ENCODE measurements at places on chromosomes 11 and 22.

GRCh38 chr11:17508306-17508705 lies 31.7 kb upstream of the ABCC8 start:
- no peak for DNase-seq

- no peak for DNase-seq
These were observed 13.7 kb downstream of the TSPAN4 start for GRCh38 chr11:856397-856796.

DNA sequence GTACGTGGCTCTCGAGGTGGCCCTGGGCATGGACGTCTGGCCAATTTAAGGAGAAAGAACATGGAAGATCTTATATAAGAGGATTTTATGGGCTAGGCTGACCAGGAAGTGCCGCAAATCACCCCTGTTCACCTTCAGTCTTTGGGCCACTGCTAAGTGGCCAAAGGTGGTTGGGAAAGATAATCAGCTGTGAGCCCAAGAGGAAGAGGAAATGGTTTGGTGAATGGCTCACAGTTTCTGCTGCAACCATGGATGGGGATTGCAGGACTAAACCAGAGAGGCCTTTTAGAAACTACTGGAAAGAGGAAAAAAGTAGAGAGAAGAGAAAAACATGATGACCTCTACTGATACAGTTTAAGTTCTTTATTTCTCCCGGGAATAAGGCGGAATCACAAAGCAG lies 96.0 kb upstream of the ARHGAP20 start:
- no peak for DNase-seq

DNA sequence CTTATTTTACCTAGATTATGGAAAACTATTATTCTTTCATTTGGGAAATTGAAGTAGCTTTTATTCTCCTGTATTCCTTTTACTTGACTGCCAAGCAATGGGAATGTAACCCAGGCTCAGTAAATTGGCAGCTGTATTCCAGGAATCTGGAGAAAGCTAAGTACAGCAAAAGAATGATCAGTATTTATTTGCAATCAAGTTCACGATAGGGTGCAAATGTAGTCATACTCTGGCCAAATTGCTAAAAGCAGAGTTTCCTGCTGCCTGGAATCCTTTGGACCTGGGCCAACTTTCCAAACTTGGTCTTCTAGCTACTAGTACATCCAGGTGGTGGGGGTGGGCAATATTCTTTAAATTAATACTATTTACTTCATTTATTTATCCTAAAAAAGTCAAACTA lies 286.0 kb upstream of the CTSC start:
- DNase-seq, result peak; percentile 5

DNA sequence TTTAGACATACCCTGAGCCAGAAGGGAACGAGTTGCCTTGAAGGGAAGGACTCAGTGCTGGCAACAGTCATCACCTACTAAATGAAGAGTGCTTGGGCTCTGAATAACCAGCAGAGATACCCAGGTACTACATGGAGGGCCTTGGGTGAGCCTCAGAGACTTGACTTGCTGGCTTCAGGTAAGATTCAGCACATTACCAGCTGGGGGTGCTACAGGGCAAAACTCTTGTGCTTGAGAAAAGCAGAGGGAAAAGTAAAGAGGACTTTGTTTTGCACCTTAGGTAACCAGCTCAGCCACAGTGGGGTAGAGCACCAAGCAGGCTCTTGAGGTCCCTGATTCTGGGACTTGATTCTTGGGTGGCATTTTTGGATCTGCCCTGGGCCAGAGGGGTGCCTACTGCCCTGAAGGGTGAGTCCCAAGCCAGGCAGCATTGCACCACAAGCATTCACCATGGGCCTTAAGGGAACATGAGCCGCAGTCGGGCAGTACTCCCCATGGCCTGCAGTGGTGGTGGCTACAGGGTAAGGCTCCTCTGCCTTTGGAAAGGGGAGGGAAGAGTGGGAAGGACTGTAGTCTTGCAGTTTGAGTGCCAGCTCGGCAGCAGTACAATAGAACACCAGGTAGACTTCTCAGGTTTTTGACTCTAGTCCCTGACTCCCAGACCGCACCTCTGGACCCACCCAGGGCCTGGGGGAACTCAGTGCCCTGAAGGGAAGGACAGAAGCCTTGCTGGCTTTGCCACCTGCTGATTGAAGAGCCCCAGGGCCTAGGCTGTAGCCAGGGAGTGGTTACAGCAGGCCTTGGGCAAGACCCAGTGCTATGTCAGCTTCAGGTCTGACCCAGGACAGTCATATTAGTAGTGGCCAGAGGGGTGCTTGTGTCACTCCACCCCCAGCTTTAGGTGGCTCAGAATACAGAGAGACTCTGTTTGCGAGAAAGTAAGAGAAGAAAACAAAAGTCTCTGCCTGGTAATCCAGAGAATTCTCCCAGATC lies 22.7 kb upstream of the PLEKHA7 start:
- DNase-seq, result no peak

- no peak for DNase-seq
These were observed 59.0 kb upstream of the TBCEL start for GRCh38 chr11:120964857-120965256.

DNA sequence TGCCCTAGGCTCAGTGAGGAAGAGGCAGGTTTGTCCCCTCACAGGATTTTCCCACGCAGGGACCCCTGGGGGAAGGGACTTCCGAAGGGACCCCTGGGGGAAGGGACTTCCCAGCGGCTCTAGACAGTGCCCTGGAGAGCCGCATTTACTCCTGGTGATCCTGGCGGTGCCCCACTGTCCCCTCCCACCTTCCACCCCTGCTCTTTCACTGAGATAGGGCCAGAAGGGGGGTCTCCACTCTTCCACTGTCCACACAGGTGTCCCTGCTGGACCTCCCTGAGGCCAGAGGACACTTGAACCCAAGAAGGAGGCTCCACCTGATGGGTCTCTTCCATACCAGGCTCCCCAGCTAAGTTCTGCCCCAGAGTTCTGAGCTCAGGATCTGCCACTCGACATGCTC lies 1333.9 kb downstream of the BRD1 start:
- no peak for DNase-seq

DNA sequence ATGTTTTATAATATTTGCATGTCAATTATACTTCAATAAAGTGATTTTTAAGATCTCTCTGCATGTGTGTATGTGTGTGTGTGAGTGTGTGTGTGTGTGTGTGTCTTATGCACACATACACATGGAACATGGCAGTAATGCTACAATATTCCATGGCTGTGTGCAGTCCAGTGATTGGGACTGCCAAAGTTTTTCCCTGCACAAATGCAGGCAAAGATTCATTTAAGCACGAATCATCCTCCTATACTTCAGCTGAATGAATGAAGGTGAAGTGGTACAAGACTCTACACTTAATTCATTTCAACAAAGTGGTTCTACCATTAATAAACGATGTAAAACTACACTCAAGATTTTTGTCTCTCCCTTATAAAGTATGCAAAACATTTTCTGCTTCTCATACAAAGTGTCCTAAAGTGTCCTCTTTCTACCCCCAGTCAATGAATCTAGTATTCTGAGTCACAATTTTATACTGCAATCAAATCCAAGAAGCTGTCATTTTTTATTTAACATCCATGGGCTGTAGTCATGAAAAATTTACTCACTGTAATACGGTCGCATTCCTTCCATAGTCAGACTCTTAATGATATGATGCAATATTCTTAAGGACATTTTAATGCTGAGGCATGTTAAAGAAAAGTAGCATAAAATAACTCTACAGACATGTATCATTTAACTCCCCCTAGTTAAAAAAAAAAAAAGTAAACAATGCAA lies 132.4 kb downstream of the TTC28 start:
- peak; percentile 83 for DNase-seq

GRCh38 chr11:62919898-62920640 lies 1.1 kb downstream of the CHRM1 start:
- DNase-seq, result no peak

- DNase-seq, result peak; percentile 62
These were observed at the start of gene TMEM25 for GRCh38 chr11:118530683-118531596. TSS of gene TMEM25 (plus strand) at chr11:118531192. CDS start at chr11:118531802, 610 bp downstream.

DNA sequence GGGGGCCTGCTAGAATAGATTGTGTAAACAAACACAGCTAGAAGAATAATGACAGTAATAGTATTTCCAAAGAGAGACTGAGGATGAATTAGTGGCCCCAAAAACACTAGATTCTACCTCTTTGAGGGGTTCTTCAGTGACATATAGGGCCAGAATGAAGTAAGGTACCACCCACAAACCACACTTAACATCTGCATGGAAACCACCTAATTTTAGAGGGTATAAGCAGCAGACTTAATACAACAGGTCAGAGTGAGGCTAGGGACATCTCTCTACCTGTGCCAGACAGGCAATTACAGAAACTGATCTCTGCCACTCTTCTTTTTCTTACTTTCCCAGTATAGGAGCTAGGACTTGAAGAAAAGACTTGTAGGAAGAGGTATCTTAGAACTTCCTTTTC lies 20.1 kb downstream of the ELP4 start:
- no peak for DNase-seq

DNA sequence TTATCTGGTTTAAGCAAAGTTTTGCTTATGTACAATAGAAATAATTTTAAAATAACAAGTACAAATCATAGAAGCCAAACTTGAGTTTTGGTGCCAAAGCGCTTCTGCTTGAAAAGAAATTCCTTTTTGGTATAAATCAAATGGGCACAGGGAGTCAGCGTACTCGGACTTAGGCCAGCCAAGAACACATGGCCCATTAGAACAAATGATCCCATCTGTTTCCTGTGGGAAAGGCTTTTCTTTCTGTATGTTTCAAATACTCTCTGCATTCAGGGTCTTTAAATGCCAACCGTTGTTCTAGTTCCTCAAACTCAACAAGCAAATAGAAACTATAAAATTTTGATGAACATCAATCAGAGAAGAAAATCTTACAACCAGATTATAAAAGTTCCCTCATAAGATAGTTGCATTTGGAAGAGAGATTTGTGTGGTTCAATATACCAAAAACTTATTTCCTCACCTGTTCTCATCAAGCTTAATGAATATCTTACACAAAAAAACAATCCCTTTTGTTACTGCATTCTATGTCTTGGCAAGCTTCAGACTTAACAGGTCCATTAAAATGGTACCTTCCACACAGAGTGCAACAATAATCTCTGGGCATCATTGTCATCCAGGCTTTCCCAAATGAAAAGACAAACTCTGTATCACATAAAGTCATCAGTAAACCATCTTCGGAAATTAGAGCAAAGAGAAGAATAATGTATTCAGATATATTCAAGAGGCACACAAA lies 739.8 kb upstream of the API5 start:
- DNase-seq, result no peak

DNA sequence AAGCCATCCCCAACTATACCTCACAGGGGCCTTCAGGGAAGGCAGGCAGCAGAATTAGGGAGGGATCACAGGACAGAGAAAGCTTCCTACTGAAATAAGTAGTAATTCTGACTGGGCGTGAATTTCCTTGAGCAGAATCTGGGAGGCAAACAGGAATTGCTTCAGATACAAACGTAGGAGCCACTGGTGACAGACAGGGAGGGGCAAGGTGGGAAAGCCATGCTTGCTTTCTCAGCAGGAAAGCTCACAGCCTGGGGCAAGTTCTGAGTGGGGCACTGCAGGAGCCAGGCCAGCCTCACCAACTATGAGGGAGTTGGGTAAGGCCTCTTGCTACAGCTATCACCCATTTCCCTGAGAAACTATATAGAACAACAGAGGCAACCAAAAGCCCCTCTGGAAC lies 43.6 kb downstream of the ARHGAP32 start:
- no peak for DNase-seq

DNA sequence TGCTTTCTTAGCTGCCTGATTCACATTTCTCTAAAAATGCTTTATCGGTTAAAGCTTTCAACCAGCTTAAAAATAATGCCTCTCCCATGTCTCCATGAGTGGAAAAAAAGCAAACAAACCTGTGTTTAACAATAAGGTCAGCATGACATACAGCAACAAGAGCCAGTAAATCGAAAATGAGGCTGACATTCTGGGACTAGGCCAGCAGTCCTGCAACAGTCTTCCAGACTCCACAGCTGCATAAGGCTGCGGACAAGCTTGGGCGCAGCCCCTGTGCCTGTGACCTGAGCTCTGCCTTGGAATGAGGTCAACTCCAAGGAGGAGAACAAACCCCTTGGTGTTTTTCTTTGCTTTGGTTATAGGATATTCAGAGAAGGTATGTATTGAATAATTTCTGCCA lies 95.5 kb downstream of the PGR start:
- DNase-seq, result no peak

- DNase-seq, result no peak
These were observed 16.3 kb downstream of the MRGPRG start for GRCh38 chr11:3202305-3202704.

- DNase-seq, result peak; percentile 50
These were observed 155.7 kb downstream of the ATG16L2 start for GRCh38 chr11:72969894-72970335.

- no peak for DNase-seq
These were observed 22.6 kb upstream of the OR56B1 start for GRCh38 chr11:5713695-5714094.

- DNase-seq, result no peak
These were observed 58.0 kb upstream of the PICALM start for GRCh38 chr11:86126862-86127261.

DNA sequence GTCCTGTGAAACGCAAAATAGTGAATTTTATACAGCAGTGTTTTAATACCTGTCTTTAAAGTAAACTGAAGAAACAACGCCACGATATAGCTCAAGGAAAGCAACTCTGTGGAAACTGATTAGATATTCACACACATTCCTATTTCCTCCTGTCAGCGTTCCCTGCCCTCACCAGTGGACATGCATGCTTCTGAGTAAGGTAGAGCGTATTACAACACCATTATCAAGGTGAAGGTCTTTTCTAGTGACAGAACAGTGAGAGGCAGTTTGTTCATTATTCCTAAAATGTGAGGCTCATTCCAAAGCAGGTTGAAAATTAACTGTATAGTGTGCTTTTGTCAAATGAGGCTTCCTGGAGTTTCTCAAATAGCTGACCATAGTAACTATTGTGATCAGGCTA lies 153.1 kb downstream of the DDX10 start:
- no peak for DNase-seq

- no peak for DNase-seq
These were observed 1.9 kb downstream of the FBXO7 start for GRCh38 chr22:32476281-32477195.

DNA sequence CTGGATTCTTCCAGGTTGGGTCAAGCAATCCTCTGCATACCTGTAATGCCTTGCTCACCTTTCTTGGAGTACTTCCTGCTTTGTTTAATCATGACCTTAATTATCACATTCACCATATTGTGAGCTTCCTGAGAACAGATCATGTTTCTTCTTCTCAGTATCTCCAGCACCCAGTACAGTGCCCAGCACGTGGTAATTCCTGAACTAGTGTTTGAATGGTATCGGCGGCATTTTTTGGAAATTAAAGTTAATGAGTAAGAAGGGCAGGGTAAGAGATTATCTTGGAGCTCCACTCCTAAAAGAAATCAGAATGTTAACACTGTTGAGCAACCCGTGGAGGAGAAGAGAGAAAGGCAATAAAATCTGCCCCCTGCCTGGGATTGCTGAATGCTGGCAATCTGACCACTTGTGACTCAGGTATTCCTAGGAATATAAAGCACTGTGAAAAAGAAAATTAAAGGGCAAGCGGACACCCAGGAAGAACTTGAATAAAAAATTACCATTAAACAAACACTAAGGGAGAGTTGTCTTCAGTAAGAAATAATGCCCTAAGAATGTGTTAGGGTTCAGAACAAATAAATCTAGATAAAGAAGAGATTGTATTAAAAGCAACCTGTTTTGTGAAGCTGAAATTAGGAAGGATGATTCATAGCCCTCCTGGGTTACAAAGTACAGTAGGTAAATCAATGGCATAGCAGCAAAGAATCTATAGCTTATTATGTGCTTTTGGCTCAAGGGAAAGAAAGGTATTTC lies 92.9 kb downstream of the PDHX start:
- DNase-seq, result peak; percentile 81
